Activated CD4-positive, CD25-positive, alpha-beta regulatory T cell treated with anti-CD3 and anti-CD28 coated beads, Interleukin-2, amount 50 U/mL, for 16 hours (primary cell): ENCODE measurements at places on chromosomes 4 and X.

DNA sequence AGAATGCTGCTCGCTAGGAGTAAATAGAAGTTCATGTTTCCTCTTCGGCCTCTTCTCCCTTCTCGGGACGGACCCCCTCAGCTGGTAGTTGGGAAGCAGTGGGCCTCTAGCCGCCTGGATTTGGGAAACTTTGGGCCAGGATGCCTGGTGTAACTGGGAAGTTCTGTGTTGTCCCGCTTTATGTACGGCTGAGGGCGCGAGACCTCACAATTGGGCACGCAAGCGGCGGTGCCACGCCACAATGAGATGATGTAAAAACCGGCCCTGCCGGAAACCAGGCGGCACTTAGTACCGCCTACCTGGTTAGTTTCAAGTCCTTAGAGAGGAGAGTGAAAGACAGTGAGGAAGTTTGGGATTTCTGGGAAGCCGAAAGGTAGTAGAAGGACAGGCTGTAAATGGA, at the start of gene CT83:
Gene CT83, minus strand, starts transcription at position 155 of the 400 bp plus-strand sequence. Its CDS starts 120 bp downstream, at position 35.
- DNase-seq = no peak

- DNase-seq = no peak
Measured at GRCh38 chrX:1466971-1467561, 14.4 kb upstream of the ASMTL start.

GRCh38 chr4:138242076-138242833, at the start of gene SLC7A11:
TSS of gene SLC7A11 (minus strand) at chr4:138242349. CDS start at chr4:138242069, 280 bp downstream.
- no peak for DNase-seq

GRCh38 chr4:133555671-133556070, 406.6 kb downstream of the PCDH10 start:
- no peak for DNase-seq

DNA sequence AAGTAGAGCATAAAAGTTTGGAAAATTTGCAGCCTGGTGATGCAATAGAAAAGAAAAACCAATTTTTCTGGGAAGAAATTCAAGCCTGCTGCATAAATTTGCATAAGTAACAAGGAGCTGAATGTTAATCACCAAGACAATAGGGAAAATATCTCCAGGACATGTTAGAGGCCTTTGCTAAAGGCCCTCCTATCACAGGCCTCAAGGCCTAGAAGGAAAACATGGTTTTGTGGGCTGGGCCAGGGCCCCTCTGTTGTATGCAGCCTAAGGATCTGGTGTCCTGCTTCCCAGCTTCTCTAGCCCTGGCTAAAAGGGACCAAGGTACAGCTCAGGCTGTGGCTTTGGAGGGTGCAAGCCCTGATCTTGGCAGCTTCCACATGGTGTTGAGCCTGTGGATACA, 6.2 kb upstream of the RTL3 start:
- DNase-seq = no peak

- DNase-seq = no peak
Measured at GRCh38 chrX:19673375-19674040, 158.2 kb upstream of the MAP3K15 start.

- DNase-seq = no peak
Measured at GRCh38 chrX:69614886-69615285, 1.0 kb upstream of the EDA start.

- DNase-seq = no peak
Measured at GRCh38 chr4:147772056-147772455, 40.2 kb downstream of the ARHGAP10 start.

DNA sequence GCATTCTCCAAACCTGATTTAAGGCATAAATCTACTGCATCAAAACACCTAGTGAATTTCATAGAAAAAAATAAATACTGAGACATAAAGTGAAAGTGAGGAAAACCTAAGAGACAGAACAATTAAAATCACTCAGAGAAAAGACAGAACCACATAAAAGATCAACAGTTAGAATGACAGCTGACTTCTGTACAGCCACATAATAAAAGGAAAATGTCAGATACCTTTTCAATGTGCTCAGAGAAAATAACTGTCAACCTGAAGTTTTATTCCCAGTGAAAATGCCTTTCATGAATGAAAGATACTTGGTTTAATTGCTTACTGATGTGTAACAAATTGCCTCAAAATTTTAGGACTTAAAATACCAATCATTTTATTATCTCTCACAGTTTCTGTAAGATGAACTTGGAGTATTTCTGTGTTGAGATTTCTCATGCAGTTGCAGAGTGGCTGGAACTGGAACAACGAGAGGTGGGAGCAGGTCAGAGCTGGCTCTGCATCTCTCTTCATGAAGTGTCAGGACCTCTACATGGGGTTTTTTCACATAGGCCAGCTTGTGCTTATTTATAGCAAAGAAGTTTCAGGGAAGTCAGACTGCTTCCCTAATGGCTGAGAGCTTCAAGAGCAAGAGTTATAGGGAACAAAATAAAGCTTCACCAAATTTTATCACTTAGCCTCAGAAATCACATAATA, 11.9 kb upstream of the POF1B start:
- DNase-seq = no peak

GRCh38 chr4:76276813-76277212, 25.3 kb downstream of the FAM47E start:
- DNase-seq = no peak

DNA sequence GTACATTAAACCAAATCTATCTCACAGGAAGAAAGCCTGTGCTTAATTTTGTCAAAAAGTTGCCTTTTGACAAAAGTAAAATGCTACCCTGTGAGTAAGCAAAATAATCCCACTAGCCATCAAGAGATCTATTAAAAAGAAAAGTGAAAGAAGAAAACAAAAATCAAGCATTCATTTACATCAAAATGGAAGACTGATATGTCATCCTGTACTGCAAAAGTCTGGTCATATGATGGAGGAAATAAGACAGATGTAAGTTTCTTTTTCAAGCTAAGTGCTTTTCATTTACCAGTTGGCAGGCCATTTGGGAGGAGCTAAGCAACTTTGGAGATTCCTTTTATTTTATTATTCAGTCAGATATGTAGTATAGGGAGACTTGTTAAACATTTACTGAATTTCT, 387.4 kb downstream of the SPOCK3 start:
- no peak for DNase-seq

- DNase-seq = no peak
Measured at GRCh38 chr4:107804956-107805355, 19.8 kb upstream of the SGMS2 start.

GRCh38 chrX:35292522-35292921, 349.9 kb downstream of the FAM47B start:
- DNase-seq = no peak

DNA sequence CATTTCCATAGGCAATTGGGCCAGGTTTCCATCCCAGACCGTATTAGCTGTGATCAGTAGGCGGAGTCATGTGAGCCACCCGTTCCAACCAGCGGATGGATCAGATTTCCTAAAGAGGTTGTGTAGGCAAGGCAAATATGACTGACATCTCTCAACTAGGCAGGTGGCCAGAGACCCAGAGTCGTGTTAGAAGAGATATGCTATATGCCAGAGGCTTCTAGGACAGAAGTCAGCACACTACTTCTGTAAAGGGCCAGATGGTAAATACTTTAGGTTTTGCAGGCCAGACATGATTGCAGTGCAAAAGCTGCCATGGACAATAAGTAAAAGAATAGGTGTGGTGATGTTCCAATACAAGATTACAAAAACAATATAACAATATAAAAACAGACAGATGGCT, 788.4 kb downstream of the RPA4 start:
- no peak for DNase-seq

DNA sequence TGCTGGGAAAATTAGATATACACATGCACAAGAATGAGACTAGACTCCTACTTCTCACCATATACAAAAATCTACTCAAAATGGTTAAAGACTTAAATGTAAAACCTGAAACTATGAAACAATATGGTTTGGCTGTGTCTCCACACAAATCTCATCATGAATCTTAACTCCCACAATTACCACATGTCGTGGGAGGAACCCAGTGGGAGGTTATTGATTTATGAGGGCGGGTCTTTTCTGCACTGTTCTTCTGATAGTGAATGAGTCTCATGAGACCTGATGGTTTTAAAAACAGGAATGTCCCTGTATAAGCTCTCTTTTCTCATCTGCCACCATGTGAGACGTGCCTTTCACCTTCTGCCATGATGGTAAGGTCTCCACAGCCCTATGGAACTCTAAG, 48.5 kb upstream of the DDX60 start:
- DNase-seq = no peak

DNA sequence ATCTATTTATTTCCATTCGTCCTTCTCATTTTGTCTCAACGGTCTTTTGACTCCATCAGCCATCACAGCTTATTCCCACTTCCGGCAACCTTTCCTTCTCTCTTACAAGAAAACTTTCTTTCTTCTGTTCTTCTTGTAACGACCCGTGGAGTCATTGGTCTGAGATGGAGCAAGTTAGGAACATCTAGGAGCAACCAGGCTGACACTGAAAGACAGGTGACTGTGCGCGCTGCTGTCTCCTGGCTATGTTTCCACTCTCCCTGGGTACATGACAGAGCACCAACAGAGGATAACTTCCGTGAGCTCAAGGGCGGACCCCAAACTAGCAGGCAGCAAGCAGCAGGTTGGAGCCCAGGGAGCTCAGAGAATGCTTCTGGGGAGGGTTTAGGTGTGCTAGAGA, 2.5 kb downstream of the FGF5 start:
- no peak for DNase-seq

DNA sequence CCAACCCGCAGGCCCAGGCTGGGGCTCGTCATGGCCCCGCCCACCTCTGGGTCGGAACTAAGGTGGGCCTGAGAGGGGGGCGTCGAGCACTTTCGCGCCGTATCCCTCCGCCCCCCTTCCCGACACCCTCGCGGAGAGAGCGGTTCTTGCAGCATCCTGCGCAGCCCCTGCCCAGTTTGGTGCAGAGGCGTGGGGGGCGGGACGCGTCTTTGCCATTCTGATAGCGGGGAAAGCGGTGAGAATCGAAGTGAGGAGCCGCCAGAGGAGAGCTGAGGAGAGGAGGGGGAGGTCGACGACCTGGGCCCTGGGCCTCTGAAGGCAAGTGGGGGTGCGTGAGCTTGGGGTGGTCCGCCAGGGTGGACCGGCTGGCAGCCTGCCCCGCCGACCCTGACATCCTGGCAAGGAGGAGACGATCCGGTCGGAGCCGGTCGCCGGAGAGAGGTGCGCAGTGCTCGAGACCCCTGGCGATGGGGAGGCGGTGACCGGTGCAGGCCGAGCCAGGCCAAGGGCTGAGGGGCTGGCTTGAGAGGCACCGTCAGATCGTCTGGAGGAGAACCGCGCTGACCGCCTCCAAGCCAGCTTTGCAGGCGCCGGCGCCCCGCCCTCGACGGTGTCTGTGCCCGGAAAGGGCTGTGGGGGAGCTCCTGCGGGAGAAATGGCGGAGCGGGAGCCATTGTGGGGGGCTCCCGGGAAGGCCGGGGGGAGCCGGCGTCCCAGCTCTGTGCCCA, 25.5 kb downstream of the GPRASP3 start:
- DNase-seq = no peak

- DNase-seq = no peak
Measured at GRCh38 chr4:1321946-1322650, 24.9 kb upstream of the UVSSA start.

- no peak for DNase-seq
Measured at GRCh38 chr4:1215141-1216075, 33.5 kb downstream of the CTBP1 start.

GRCh38 chr4:179472164-179472563, 2029.9 kb upstream of the AGA start:
- no peak for DNase-seq

- DNase-seq = no peak
Measured at GRCh38 chr4:118180776-118181175, 146.5 kb downstream of the NDST3 start.

- no peak for DNase-seq
Measured at GRCh38 chrX:150547375-150548115, 20.9 kb upstream of the MTM1 start.

- no peak for DNase-seq
Measured at GRCh38 chr4:153348006-153348405, 3.5 kb downstream of the MND1 start.

DNA sequence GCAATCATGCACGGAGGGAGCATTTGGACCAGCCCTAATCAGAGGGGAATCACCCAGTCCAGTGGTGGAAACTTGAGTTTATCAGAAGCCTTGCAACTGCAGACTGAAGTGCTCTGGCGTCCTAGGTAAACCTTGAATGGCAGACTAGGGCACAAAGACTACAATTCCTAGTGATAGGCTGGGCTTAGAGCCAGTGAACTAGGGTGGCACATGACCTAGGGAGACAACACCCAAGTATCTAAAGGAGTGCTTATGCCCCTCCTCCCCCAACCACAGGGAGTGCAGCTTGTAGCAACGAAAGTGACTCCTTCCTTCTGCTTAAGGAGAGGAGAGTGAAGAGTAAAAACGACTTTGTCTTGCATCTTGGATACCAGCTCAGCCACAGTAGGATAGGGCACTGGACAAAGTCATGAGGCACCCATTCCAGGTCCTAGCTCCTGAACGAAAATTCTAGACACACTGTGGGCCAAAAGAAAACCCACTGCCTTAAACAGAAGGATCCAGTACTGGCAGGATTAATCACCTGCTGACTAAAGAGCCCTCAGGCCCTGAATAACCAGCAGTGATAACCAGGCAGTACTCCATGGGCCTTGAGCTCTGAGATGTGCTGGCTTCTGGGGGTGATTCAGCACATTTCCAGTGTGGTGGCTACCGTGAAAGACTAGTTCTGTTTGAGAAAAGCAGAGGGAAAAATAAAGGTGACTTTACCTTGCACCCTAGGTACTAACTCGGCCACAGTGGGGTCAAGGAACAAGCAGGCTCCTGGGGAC, 58.7 kb upstream of the STARD8 start:
- DNase-seq = no peak

- no peak for DNase-seq
Measured at GRCh38 chr4:138035781-138036258, 206.3 kb downstream of the SLC7A11 start.

DNA sequence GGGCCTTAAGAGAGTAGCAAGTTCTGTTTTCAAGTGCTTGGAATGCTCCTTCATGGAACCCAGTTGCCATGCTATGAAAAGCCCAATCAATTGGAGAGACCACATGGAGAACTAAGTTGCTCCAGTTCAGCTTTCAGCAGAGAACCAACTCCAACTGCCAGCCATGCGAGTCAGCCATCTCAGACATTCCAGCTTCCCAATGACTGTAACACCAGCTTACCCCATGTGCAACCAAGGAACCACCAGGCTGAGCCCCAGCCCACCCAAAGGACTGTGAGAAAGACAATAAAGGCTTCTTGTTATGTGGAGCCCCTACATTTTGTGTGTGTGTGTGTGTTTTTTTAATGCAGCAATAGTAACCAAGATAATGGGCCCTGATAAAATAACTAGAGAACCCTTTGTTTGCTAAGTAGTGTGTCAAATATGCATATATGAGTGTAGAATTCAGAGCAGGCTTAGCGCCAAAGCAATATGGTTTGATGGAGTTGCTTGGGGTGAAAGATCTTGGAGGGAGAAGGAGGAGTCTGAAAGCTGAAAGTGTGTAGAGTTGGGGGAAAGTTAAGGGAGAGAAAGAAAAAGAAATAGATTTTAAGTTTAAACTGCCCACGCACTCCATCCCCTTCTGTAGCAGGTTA, 35.0 kb upstream of the CCKAR start:
- DNase-seq = no peak

GRCh38 chr4:77155631-77156452, 1.2 kb upstream of the CCNG2 start:
- no peak for DNase-seq

GRCh38 chrX:115021121-115021520, 3.7 kb upstream of the IL13RA2 start:
- DNase-seq = no peak
